ENCODE measurements at places on chromosomes 7 and 10.

- no peak for DNase-seq
Observed at GRCh38 chr7:105690325-105690945, 109.1 kb upstream of the EFCAB10 start.

- no peak for DNase-seq
Observed at GRCh38 chr7:33354201-33354600, 224.8 kb downstream of the BBS9 start.

GRCh38 chr7:53350241-53350640 lies 314.8 kb downstream of the POM121L12 start:
- DNase-seq, result no peak

DNA sequence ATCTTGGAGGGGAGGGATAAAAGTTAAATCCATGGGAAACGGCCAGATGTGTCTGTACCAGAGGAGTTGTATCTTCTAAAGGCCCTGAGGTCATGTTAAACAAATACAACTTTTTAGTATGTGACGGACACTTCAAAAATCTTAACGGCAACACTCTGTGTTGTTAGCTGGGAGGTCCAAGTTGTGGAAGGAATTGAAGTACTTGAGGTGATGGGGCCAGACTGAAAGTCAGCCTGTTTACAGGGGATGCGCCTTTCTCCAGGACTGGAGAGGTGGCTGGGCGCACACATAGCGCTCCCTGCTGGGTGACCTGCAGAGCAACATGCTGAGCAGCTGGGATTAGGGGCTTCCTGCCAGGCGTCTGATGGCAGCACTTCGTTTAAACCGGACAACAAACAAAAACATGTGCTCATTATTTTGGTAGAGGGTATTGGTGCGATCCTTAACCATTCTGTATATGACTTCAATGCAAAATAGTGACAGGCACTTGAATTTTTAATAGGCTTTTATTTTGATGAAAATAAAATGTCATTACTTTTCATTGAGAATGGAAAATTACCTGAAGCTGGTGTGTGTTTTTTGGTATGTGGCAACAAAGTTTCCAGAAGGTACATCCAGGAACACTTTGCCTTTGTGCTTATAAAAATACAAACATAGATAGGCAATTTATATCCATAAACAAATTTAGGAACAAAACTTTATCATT lies 198.2 kb downstream of the MLLT10 start:
- DNase-seq, result peak; percentile 53

- no peak for DNase-seq
Observed at GRCh38 chr10:60717852-60718251, 60.4 kb upstream of the CDK1 start.

- no peak for DNase-seq
Observed at GRCh38 chr10:1183701-1184100, 127.5 kb downstream of the WDR37 start.

DNA sequence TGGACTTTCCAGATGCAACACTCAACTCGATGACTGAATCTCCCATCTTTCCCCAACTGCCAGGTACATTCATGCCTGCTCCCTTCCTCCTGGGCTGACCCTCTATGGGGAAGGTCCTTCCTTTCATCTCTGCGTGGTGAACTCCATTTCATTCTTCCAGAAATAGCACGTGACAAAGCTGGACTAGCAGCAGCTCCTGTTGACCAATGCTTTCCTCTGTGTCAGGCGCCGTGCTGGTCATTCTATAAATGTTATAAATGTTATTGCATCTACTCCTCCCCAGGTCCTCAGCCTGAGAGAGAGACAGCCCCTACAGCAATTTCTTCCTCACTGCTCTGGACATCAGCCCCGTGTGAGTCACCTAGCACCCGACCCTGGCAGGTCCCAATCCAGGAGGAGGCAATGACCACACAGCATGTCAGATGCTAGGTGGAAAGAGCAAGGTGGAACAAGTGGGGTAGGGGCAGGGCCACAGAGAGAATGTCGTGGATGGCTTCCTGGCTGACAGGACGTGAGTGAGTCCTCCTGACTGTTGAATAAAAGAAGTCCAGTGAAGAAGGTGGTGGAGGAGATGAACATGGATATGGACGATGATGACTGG lies 178.1 kb downstream of the ADAM12 start:
- DNase-seq, result no peak

GRCh38 chr10:81013771-81014170 lies 476.1 kb downstream of the SH2D4B start:
- DNase-seq, result no peak

DNA sequence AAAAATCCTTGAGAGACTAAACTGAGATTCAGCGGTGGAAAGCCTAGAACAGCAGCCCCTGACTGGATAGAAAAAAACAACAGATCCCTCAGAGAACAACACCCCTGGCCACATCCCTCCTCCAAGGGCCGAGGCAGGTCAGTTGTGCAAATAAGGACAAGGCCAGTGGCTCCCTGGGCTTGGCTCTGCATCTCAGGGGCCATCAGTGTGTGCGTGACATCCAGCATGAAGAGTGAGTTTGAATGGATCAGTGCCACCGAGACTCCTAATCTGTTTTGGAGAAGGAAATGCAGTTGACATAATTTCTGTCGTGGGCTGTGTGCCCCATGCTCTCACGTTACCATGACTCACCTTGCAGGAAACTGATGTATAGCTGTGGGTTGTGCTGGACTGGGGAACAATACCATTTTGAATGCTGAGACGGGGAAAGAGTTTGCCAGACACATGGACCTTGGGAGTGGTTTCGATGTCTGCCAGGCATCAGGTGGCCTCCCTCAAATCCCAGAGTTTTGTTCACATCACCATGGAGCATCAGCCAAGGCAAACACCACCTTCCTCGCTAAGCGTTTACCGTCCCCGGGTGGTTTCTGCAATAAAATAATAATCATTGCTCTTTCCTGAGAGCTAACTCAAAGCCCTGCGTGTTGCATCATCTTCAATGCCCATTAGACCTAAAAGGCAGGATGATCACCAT lies 153.2 kb upstream of the FZD8 start:
- DNase-seq, result peak; percentile 15

GRCh38 chr7:2087744-2088143 lies 145.0 kb downstream of the MAD1L1 start:
- DNase-seq, result peak; percentile 56

- no peak for DNase-seq
Observed at GRCh38 chr10:121313119-121313875, 284.9 kb downstream of the FGFR2 start.

DNA sequence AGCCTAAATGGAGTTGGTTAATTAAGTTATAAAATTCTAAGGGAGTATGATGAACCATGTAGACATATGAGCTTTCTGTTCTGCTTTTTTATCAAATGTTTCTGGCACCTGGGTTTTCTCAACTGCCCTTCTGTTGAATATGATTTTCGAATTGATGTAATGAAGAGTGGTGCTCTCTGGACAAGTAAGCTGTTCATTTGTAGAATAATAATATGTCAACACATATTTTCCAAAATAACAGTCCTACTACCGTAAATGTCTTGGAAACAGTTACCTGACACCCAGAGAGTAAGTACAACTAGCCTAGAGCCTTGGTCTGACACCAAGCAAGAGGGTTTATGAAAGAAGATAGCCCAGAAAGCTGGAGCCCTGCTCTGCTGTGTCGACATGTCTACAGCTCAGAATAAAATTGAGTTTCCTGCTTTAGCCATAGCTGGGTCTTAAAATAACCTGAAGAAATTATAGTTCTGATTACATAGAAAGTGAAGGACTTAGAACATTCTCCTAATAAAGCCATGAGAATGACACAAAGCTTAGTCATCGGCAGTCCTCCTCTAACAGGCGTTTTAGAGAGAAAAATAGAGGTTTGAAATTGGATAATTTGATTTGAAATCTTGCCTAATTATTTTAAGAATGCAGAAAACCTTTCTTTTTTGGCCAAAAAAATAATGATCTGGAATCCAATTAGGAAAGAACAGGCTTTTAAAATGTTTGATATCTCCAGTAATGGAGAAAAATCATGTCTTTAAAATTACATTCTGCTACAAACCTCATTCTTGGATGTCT lies 25.1 kb downstream of the HDAC9 start:
- peak; percentile 31 for DNase-seq

GRCh38 chr10:93541402-93542357 lies 24.8 kb upstream of the FFAR4 start:
- DNase-seq, result peak; percentile 69

- no peak for DNase-seq
Observed at GRCh38 chr10:30675791-30676718, 46.5 kb upstream of the LYZL2 start.

- DNase-seq, result peak; percentile 49
Observed at GRCh38 chr7:99997545-99998137, 17.8 kb upstream of the ZKSCAN1 start.

DNA sequence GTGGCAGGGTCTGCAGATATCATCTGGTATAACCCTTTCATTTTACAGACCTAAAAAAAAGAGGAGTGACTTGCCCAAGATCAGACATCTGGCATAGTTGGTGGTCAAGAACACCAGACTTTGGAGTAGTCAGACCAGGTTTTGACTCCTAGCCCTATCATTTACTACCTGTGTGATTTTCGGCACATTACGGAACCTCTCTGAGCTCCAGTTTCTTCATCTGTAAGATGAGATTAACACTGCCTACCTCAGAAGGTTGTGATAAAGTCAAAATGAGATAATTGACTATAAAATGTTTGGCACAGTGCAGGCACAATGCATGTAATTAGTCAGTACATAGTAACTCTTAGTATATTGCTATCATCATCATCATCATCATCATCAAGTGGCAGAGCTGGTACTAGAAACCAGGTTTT lies 1.2 kb downstream of the STRIP2 start:
- DNase-seq, result no peak

GRCh38 chr10:75565286-75566251 lies 134.1 kb downstream of the LRMDA start:
- no peak for DNase-seq

DNA sequence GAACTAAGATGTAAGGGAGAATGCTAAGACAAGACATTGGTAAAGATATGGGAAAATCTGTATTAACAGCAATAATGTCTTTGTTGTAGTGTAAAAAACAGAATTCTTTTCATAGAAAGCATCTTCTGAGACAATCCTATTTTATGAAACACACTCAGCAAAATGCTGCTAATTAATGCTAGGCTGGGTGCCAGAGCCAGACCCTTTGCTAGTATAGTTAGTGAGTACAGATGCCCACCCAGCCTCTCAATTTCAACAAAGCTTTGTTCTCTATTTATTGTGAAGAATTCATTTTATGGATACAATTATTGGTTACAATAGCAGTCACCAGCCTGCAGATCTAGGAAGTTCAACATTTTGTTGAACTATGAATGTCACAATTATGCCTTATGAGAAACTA lies 131.0 kb downstream of the SEM1 start:
- no peak for DNase-seq

- no peak for DNase-seq
Observed at GRCh38 chr10:23978317-23978716, 230.6 kb upstream of the KIAA1217 start.

DNA sequence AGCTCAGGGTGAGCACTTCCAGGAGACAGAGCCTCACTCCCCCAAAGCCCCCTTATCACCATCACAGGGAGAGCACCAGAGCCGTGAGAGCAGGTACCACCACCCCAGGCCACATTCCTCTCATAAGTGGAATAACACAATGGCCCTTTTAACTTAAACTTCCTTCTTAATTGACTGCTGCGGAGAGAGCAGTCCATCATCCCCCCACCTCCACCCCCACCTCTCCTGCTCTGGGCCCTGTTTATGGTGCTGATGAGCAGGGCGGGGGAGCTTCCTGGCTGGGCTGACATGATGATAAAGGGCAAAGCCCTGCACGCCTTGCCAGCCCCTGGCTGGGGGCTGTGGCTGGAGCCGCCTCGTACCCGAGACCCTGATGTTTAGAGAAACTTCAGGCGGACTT lies 81.4 kb upstream of the PODXL start:
- no peak for DNase-seq

DNA sequence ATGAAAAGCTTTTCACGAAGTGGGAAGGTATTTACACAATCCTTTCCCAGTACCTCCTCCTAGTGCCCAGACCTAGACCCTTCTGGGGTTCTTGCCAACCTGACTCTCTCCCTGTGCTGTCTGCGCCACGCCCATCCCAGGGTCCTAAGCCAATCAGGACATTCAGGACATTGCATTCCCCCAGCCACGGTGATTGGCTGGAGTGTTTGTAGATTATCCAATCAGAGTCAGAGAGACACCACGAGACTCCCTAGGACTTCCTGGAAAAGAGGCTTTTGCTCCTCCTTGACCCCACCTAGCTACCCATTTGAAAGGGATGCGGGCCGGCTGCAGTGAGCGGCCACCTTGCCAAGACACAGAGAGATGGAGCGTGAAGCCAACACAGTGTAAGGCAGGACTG lies 3.5 kb upstream of the GDF2 start:
- no peak for DNase-seq

Measured in suppressor macrophage treated with lipopolysaccharide for 4 hours (primary cell).